Vagina (tissue), 2 donors: ENCODE measurements at places on chromosomes 5 and 9.

DNA sequence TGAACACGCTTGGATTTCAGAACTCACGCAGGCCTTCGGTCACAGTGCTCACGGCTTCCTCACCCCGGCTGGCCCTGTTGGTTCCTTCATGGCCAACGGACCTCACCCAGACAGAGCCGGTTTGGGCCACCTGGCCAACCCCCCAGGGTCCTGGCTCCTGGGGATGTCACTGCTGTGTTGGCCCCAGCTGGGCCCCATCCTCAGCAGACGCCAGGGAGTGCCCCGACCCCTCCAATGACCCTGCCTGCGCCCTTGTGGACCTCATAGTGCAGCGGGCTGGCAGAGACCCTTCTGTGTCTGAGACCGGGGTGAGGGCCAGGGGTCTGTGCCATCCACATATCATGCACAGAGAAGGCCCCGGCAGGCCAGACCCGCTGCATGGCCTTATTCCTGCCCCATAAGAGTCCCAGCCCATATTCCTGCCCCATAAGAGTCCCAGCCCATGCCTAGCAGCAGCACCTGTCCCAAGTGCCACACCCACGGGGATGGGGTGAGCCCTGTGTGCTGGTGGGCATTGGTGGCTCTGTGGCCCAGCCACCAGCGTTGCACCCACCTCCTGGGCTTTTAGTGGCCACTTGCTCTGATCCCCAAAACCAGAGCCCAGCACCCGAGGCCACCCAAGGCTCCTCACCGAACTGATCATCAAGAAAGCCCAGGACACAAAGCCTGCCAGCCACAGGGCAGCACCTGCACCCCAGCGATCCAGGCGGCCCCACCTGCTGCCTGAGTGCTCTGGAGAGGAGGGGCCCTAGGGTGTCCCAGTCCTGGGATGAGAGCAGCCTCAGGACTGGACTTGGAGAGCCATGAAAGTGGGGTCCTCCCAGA, 1.3 kb upstream of the LPCAT1 start:
- DNase-seq: peak; percentile 93

DNA sequence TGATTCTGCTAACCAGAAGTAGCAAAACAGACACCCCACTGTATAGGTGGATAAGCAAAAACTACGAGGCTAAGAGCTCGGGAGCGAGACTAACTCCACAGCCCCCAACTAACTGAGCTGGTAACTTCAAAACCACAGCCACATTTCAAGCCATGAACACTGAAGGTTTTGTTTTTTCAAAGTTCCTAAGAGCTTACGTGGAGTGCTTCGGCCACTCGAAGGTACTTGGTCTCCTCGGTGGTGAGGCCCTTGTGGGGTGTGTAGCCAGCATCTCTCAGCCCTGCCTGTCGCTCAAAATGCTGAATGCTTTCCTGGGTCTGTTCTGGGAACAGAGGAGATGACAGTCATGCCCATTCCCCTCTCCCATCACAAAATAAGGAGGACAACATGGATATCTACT, 11.1 kb downstream of the KIAA1191 start:
- DNase-seq: no peak

- DNase-seq: no peak
Measured at GRCh38 chr5:160221082-160221481, 8.2 kb upstream of the FABP6 start.

DNA sequence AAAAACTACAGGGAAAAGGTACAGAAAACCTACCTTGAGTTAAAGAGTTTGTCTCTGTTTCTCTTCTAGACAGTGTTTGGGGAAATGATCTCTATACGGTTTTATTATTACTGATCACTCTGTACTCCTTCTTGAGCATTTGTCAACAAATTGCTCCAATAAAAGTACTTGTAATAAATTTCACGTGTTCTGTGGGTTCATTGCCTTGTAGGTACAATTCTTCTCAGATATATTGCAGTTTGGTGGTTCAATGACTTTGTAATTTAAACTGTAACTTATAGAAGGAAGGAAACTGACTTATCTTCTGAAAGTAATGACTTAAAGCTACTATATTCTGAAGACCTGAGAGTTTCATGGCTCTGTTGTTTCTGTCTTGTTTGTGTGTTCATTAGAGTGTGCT, 319.9 kb upstream of the PCSK5 start:
- no peak for DNase-seq

- no peak for DNase-seq
Measured at GRCh38 chr5:138177941-138178515, 402 bp downstream of the BRD8 start.

DNA sequence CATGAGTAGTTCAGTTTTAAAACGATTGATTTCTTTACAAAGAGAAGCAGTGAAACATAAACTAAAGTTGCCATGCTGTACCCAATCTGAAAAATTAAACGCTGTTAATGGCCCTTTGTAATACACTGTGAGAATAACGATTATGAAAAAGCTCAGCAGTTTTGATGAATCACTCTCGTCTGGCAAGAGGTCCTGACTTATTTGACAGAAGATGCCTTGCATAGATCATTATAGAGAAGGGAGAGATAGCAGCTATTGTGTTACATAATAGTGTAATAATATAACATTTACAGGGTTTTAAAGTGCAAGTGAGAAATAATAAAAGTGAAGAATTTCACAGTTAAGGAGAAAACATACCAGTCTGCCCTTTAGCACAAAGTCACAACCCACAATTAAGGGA, 361.5 kb upstream of the CDH10 start:
- DNase-seq: no peak

DNA sequence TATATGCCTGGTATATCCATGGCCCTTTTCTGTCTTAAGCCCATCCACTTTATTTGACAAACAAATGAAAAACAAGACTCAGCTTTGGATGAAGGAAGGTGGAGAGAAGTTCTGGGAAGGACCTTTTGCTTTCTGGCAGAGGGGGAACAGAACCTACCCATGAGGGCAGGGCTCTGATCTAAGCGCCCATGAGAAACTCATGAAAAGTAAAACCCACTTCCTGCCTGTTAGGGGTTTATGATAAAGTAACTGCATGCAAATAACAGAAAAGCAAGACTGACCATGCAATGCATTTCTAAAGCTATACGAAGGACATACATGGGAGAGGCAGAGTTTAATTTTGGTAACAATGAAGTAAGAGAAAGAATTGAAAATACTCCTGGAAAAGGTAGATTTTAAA, 181.9 kb upstream of the ADRA1B start:
- DNase-seq: no peak

DNA sequence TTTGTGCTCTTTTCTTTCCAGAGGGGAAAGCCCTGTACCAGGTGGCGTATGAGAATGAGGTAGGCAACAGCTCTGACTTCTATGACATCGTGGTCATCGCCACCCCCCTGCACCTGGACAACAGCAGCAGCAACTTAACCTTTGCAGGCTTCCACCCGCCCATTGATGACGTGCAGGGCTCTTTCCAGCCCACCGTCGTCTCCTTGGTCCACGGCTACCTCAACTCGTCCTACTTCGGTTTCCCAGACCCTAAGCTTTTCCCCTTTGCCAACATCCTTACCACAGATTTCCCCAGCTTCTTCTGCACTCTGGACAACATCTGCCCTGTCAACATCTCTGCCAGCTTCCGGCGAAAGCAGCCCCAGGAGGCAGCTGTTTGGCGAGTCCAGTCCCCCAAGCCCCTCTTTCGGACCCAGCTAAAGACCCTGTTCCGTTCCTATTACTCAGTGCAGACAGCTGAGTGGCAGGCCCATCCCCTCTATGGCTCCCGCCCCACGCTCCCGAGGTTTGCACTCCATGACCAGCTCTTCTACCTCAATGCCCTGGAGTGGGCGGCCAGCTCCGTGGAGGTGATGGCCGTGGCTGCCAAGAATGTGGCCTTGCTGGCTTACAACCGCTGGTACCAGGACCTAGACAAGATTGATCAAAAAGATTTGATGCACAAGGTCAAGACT, 10.3 kb downstream of the PCYOX1L start:
- DNase-seq: no peak

- no peak for DNase-seq
Measured at GRCh38 chr5:7970816-7971215, 101.9 kb downstream of the MTRR start.

DNA sequence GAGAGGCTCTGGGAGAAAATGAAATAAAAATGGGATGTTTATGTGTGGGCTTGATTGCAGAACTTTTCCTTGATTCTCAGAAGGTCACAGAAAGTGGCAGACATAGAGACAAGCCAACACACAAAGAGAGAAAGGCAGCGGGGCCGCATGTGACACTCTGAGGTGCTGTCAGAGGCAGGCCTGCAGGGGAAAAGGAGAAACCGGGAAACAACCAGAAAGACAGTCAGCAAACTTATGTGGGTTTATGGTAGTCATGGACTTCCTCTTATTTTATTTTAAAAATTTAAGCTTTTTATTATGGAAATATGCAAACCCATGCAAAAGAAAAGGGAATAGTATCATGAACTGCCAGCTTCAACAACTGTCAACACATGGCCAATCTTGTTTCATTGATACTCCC, 16.3 kb upstream of the IGFBPL1 start:
- no peak for DNase-seq

DNA sequence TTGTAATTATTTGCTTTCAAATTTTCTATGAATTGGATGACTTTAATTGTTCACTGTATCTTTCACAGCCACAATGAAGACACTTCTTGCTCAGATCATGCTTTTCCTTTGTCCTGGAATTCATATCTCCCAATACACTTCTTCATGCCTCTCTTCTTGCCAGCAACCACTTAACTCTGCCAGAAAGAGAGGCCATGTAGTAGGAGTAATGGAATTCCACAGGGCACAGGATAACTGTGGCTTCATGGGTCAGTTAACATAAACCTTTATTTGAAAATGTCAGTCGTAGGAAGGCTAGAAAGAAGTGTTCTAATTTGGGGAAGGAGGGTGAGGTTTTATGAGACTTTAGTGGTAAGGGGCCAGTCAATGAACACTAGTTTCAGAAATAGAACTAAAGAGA, 190.3 kb downstream of the TMEM167A start:
- DNase-seq: no peak

DNA sequence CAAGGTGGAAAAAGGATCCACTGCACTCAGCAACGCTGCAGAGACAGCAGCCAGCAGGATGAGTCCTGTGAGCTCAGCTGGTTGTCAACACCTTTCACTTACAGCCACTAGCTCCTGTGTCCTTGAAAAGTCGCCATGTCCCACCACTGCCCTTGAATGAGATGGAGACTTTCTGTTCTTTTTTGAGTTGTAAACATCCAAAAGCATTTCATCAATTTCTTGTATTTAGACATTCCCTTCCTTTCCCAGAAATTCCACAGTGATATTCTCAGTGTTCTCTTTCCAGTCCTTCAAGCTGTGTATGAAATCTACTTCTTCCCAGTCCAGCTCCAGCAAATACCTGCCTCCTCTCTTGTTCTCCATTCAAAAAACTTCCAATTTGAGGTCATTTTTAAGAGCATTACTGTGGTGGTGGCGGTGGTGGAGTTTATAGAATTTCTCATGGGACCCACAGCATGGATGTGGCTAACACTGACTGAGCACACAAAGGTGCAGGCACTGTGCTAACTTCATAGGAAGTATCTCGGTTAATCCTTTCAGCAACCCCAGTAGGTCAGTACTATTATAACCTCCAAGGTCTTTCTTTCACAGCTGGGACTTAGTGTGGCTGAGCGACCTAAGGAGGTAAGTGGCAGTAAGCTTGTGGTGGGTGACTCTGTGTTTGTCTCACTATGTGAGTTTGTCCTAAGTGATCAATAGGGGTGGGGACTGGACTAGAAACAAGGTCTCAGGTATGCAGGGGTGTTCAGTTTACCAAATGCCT, 15.0 kb upstream of the GPX3 start:
- DNase-seq: no peak

DNA sequence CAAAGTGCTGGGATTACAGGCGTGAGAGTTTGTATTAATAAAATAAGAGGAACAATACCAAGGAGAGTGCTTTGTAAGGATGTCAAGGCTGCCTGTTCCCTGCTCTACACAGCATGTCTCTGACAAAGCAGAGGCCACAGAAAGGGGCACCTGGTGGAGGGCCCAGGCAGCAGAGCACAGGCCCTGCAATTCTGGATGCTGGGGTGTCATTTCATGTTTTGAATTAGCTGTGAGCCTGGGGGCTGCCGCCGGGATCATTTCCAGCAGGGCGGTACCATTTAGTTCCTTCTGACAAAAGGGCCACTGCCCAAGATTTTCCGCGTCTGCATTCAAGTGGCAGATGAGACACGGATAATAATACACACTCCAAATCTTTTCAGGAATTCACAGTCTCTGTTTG, 396.9 kb downstream of the GADD45G start:
- DNase-seq: no peak

DNA sequence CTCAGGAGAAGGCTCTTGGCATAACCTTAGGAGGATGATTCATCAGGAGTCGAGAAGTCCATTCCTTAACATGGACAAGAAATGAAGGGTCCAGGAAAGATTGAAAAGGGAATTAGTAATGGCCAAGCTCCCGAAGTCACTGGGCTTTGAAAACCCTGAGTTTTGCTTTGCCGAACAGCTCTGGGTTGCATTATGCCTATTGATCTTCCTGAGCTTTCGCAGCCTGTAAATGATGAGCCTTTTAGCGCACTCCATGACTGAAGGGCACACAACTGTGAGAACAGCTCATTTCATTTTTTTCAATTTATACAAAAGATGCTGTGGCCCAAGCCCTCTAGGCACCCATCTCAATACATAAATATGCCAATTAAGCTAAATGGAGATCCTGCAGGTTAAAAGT, 25.0 kb upstream of the PUM3 start:
- DNase-seq: no peak

DNA sequence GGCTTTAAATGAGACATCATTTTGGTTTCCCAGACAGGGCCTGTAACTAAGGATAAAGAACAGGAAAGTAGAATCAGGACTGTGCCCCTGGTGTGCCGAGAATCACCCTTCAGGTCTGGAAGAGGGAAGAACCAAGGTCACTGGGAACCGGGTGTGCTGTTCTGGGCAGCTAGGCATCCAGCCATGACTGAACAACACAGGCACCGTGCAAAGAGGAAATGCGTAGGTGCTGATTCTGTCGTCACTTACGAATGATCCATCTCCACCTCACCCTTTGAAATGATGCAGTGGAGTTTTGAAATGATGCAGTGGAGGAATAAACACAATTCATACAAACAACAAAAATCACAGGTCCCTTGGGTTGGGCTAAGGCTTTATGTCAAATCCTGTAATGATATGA, 64.4 kb downstream of the MAP1B start:
- no peak for DNase-seq

DNA sequence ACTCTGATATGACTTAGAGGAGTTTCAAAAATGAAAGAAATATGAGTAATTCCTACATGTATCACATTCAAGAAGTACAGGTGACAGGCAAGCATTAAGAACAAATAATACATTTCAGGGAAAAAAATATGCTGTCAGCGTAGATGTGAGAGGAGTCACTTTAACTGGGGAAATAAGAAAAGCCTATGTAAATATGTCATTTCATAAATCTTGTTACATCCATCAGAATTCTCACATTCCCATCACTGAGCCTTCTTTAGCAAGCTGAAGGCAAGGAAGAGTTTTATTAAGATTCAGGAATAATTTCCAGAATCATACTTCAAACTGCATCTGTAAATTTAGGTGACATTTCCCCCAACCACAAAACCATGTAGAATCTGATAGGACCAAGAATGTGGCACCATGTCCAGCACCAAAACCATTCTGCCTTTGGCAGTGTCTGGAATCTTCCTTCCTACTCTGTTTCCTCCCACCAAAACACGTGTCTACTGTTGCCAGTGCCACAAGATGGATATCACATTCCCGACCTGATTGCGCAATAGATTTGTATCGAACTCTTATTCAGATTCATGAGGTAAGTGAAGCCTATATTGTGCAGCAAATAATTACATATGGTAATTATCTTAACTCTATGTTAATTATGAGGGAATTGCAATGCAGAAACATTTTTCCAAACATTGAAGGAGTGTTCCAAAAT, 690.9 kb downstream of the ISL1 start:
- no peak for DNase-seq
